Brain microvascular endothelial cell (primary cell): ENCODE measurements at places on chromosomes 5 and 9.
A peak's percentile ranks its signal among the peaks of the same experiment; 100 is the strongest.

DNA sequence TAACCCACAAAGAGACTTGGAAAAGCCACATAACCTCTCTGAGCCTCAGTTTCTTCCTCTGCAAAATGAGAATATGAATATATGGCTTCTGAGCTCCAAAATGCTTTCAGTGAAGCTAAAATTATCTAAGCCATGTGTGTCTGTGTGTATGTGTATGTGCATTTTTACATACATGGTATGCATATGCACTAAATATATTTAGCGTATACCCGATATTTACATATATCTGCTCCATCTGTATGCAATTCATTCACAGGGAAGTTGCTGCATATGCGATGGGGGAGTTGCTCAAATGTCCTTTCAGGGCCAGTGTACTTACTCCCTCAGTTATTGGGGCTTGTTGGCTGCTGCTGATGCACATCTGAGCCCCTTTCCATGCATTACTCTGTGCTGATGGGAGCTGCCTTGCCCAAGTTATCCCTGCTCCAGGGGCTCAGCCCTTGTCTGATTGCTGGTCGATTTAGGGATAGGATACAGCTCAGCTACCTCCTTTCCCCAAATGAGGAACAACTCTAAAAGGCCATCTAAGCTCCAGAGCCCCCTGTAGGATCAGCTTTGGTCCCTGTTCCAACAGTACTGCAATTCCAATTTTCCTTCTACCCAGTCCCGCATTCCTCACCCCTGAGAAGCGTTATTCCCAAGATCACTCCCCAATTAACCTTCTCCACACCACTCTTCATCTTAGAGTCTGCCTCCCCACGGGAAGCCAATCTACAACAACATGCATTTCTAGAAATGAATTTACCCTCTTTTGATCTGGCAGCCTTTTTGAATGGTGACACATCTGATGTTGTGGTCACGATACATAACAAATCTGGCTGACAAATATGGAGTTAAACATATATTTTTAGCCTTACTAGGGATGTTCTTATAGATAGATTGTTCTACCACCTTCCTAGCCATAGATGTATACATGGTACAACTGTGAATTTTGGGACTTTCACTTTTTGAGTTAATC lies 15.9 kb downstream of the RHOBTB3 start:
- no peak for DNase-seq

- DNase-seq = no peak
Observed at GRCh38 chr5:34827588-34828506, 11.1 kb upstream of the TTC23L start.

DNA sequence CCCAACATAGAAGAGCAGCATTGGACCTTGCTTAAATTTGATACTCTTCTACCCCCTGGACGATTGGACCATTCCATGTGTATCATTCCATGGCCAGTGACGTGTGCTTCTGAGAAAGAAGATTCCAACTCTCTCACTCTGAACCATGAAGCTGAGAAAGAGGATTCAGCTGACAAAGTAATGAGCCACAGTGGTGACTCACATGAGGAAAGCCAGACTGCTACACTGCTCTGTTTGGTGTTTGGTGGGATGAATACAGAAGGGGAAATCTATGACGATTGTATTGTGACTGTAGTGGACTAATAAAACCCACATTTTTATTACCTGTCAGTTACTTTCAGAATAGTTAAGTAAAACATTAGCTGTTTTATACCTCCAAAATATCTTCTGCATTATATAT lies 7.5 kb downstream of the HSPA5 start:
- DNase-seq = peak; percentile 97

- DNase-seq = peak; percentile 63
Observed at GRCh38 chr5:181114844-181115778, 15.9 kb downstream of the OR2V1 start.

DNA sequence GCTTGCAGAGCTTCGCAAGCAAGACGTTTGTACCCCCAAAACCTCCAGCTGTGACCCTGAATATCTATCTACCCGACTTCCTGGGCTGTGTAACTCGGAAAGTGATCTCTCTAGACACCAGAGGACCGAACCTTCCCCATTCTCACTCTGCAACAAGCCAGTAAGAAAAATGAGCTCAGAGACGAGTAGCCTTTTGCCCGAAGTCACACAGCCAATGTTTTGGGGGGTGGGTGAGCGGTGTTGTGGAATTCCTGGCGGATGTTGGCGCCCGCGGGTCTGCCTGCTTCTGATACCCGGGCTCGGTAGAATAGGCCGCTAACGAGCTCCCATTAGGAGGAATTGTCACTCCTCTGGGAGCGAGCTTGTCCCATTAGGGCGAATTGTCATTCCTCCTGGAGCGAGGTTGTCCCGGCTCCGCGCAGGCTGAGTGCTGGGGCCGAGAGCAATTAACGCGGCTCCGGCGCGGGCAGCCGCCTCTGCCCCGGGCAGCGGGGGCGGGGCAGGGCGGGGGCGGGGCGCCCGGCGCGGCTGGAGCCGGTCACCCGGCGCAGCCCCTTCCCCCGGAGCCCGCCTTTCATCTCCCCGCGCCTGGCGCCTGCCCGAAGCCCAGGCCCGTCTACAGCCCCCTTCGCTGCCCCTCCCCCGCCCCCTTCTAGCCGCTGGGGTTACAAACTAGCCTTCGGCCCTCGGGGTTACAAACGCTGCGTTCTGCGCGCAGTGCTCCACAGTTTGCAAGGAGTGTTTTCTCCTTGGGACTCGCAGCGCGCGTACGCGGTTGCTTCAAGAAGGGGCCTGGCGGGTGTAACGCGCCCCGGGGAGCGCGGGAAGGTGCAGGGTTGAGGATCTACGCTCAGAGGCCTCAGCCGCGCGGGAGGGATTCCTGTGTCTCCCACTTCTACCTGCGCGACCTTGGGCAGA lies 3.5 kb upstream of the MSX2 start:
- no peak for DNase-seq

DNA sequence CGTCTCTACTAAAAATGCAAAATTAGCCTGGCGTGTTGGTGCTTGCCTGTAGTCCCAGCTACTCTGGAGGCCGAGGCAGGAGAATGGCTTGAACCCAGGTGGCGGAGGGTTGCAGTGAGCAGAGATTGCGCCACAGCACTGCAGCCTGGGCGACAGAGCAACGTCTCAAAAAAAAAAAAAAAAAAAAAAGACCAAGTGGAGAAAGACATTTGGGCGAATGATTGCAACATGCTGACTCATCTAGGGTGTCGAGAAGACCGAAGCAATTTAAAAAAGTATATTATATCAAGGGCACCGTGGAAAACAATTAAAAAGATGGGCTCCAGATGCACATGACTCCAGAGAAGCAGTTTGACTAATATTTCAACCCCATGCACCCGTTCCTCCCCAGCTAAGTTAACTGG lies 9.2 kb downstream of the KLF4 start:
- DNase-seq = no peak

- no peak for DNase-seq
Observed at GRCh38 chr5:16983022-16983639, 47.0 kb upstream of the MYO10 start.
